Motor neuron (in vitro differentiated cells): ENCODE measurements at places on chromosomes 3 and 15.

GRCh38 chr3:193403307-193403706 is 24.8 kb upstream of the ATP13A5 start:
- ATAC-seq, result no peak

DNA sequence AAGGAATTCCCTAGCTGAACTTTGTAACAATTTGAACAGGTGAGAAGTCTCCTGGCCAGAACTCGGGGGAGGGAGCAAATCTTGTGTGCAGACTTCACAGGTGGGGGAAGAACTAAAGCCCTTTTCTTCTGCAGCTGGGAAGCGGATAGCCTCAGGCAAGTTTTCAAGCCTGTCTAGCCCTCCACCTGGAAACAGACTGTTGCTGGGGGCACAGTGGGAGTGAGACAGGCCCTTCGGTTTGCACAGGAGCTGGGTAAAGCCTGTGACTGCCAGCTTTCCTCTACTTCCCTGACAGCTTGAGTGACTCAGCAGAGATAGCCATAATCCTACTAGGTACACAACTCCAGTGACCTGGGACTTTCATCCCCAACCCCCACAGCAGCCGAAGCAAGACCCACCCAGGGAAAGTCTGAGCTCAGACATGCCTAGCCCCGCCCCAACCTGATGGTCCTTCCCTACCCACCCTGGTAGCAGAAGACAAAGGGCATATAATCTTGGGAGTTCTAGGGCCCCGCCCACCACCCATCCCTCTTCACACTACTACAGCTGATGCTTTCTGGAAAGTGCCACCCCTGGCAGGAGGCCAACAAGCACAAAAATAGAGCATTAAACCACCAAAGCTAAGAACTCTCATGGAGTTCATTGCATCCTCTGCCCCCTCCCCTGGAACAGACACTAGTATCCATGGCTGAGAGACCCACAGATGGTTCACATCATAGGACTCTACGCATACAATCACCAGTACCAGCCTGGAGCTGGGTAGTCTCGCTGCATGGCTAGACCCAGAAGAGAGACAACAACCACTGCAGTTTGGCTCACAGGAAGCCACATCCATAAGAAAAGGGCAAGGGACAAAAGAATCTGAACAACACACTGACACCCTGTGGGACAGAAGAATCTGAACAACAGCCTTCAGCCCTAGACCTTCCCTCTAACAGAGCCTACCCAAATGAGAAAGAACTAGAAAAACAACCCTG is 479.0 kb downstream of the RAP2B start:
- no peak for ATAC-seq

GRCh38 chr15:68982976-68983563 is 31.4 kb upstream of the NOX5 start:
- ATAC-seq, result no peak

- ATAC-seq, result peak; percentile 90
Measured at GRCh38 chr3:129399145-129399894, 29.1 kb downstream of the EFCAB12 start.

DNA sequence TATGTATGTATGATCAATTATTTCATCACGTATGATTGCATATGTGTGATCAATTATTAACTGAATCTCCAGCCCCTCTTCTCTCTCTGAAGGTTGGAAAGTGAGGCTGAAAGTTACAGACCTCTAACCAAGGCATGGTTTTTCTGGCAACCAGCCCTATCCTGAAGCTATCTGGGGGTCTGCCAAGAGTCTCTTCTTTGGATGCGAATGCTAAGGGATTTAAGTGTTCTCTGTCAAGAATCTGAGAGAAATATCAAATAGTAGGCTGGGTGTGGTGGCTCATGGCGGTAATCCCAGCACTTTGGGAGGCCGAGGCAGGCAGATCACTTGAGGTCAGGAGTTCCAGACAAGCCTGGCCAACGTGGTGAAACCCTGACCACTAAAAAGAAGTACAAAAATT is 8.1 kb downstream of the NKTR start:
- ATAC-seq, result peak; percentile 87

DNA sequence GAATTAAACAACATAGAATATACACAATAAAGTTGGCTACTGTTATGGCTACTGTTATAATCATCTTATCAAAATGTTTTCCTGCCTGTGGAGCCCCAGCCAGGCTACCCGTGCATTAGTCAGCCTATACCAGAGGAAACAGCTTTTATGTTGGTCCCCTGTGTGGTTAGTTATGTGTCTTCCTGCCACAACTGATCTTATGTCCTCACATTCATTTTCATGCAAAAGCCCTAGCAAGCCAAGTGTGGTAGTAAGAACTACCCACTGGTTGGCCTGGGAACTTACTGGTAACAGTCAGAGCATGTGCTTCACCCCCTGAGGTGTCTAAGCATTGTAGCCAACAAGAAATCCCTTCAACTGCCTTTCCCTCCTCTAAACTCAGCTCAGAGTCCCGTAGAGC is 21.8 kb downstream of the MGLL start:
- no peak for ATAC-seq
